ENCODE measurements at places on chromosomes 5 and 9.

DNA sequence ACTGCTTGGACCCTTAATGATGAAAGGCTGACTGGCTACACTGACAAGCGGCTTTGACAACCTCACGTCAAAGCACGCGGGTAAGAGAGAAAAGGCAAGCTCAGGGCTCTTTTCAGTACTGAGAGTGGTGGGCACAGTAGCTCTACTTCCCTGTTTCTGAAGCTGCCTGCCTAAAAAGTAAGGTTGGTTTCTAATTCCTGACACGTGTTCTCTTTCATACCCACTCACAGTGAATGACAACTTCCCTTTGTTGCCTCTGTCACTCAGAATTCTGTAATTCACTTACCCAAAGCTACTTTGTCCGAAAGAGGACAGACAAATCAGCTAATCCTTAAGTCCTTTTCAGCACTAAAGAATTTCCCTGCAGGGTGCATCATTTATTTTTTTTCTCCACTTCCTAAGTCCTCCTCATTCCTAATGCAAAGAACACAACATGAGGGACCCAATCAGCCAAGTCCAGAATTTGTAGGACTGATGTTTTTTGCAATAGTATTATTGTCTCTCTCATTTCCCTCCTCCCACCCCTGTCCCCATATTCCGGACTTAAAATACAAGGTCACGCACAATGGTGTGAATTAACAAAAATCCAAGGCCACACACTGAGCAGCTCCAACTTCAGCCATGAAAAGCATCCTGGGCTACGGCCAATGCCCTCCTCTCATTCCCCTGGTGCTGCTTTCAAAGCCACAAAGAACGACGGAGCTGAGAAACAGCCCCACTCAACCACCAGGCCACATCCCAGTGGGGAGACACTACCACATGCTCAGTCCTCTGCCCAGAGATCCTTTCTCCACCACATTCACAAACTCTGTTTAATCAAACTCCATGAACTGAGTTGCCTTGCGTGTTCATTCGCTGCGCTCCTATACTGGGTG, 221.0 kb downstream of the TSSK1B start:
- DNase-seq = no peak

- DNase-seq = no peak
Observed at GRCh38 chr5:59842999-59843398, 50.5 kb downstream of the PDE4D start.

GRCh38 chr5:138649316-138649720, 74.1 kb upstream of the HSPA9 start:
- no peak for DNase-seq

DNA sequence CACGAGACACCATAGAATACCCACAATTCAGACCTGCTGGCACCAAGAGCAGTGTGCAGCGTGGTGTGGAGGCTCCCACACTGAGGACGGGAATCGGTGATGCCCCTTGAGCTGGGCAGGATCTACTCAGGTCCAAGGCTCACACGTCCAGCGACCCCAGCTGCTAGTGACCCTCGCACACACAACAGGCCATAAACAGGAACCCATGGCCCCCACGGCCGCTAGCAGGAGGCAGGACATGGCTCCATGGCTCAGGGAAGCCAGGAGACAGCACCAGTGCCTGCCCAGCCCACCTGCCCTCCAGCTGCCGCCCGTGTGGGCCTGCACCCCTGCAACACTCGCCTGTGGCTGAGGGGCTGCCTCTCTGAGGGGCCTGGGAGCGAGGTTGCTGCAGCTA, 43.4 kb upstream of the SLC9A3 start:
- DNase-seq = no peak

DNA sequence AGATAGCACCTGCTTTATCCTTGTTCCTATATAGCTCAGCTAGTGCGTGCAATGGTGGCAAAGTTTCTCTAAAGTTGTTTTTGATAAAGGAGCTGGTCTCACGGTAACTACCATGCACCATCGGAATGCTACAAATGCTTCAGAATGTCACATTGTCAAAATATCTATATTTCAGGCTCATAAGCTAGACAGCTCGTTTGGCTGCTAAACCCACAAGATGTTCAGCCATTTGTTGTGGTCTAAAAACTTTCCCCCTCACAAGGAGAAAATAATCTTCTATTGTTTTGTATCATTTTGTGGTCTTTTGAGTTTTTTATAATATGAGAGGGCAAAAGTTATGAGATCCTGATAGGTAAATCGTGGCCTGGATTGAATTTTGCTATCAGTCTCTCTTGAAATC, 137.9 kb downstream of the NTRK2 start:
- no peak for DNase-seq

DNA sequence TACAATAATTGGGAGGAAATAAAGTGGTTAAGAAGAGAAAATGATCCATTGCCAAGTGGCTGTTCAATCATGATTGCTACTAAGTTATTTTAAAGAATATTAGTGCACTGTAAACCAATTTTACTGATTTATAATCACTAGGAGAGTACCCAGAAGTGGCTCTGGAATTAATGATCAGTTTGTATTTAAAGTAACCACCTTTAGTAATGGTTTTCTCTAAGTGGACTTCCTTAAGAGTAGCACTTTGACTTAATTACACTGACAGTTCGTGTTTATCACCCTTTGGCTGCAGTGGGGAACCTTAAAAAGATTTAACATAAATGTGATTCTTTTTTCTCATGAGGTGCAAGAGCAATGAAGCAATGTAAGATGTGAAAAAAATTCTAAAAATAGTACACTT, 310.8 kb downstream of the CDH12 start:
- DNase-seq = no peak

All from CD4-positive, alpha-beta memory T cell (primary cell).